Upper lobe of right lung (tissue), 1 donor: ENCODE measurements at places on chromosomes 7 and 10. TPM values are rescaled to one million over a fixed set of nuclear protein-coding genes. Genes with fewer than 3 reads are reported as not detected.

LIPF gene
- not detected for total RNA-seq

GRCh38 chr10:49744091-49744685 lies 17.9 kb downstream of the OGDHL start:
- DNase-seq, result no peak

CYP2C19 gene
- not detected for total RNA-seq

GRCh38 chr7:33832271-33832721 lies 73.0 kb upstream of the BMPER start:
- no peak for DNase-seq

DNA sequence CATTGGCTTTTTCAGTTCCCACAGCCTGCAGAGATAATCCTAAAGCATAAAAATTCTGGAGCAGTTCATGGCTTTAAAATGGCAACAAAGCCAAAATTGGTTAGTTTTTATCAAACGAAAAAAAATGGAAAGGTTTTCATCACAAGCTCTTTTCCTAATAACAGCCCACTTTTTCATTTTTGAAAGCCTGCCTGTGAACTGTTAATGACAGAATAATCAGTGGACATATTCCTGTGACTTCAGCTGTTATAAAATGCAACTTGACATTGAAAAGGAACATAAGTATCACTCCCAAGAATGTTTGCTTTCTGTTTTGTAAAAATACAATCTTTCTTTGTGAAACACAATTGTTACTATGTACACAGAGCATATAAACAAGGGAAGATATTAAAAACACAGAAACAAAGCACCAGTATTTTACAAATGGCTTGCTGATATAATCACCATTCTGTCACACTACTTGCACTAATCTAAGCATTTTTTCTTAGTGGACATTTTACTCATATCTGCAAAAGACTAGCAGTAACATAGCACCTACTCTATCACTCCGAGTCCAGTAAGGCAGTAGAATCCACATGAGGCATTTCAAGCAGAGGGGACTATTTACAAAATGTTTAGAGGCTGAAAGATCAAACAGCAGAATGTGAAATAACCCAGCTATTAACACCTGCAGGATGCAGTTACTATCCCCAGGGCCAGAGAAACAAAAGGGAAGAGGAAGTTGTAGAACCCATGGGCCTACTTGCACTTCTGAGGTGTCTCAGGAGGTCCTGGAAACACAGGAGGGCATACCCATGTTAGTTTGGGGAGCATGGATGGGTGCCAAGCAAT lies 26.4 kb downstream of the MACC1 start:
- DNase-seq, result no peak

GRCh38 chr10:88996927-88997326 lies 6.3 kb downstream of the FAS start:
- no peak for DNase-seq

GRCh38 chr10:126776168-126776567 lies 105.7 kb upstream of the C10orf90 start:
- DNase-seq, result no peak

DNA sequence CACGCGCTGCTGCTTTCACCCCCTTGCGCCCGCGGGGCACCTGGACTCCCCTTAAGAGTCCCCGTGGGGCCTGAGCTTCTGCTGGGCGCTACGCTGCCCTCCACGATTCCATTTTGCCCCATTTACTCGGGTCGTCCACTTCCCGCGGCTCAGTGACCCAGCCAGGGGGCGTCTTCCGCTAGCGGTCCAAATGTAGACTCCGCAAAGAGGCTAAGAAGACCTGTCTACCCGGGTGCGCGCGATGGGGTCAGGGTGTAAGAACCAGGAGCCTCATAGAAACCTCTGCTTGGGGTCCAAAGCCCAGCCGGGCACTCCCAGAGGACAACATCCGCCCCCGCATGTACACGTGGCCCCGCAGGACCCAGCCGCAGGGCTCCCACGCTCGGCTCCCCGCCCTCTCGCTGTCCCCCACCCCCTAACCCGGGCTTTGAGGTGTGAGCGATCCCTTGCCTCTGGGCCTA lies 5.2 kb upstream of the HMX2 start:
- DNase-seq, result no peak

DNA sequence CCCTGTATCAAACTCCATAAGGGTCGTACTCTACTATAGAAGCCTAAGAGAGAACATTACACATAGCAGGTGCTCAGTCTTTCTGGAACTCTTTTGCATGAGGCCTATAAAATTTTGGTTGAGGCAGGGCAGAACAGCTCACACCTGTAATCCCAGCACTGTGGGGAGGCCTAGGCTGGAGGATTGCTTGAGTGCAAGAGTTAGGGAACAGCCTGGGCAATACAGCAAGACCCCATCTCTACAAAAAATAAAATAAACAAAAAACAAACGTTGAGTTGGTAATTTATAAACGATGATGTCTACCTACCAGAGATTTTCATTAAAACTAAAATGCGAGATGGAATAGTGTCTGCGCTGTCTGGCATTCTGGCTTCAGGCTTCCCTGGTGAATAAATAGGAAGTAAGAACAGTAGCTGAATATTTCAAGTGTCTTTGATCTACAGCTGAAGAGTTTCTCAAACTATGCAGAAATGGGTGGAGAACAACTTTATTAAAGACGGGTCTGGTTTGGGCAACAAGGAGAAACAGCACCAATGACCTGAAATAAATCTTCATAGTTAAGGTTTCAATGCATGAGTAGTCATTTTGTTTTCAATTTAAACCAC lies 774 bp downstream of the PON2 start:
- no peak for DNase-seq

DNA sequence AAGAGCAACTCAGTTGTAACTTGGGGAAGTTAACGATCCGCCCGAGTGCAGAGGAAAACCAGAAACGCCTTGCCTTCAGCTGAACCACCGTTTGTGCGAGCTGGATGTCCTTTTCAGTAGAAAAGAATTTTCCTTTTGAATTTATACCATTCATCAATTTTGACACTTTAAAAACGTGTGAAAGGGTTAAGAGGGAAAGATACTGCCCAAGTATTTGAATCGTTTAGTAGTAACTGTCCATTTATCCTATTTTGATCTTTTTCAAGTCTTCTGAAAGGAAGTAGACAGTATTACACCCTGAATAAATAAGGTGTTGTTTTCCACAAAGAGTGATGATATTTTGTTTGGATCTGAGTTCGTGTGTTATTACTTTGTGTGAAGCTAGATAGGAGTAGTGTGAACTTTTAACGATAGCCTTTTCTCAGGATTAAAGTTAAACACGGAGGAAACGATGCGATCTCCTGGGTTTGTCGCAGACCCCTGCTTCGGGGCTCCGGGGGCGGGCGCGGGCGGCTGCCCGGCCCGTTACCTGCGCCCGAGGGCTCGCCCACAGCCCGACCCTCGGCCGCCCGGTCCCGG lies 830 bp upstream of the BMI1 start:
- DNase-seq, result no peak

ADAM8 gene
- total RNA-seq, result 20.3 TPM

DNA sequence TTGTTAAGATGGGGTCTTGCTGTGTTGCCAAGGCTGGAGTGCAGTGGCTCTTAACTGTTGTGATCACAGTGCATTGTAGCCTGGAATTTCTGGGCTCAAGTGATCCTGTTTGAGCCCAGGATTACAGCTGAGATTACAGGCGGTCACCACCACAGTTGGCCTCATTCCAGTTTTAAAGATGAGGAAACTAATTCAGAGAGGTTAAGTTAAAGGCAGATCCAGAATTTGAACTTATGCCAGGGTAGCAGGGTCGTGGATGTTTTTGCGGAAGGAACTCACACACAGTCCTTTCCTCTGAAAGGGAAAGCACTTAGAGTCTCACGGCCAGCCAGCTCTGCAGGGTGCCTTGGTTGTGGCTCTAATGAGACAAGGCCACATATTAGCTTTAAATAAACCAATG lies 84.7 kb downstream of the MMRN2 start:
- no peak for DNase-seq

- DNase-seq, result no peak
Measured at GRCh38 chr7:137834552-137834951, 12.2 kb downstream of the DGKI start.

GRCh38 chr7:29265208-29265923 lies 70.8 kb downstream of the CHN2 start:
- no peak for DNase-seq

KLF6 gene
- total RNA-seq, result 247 TPM

SEMA3D gene
- 13.6 TPM for total RNA-seq

- DNase-seq, result no peak
Measured at GRCh38 chr10:844552-844951, 87.0 kb downstream of the LARP4B start.

SAMD9 gene
- total RNA-seq, result 21.2 TPM

GRCh38 chr7:90957883-90958282 lies 306.4 kb upstream of the FZD1 start:
- no peak for DNase-seq

DNA sequence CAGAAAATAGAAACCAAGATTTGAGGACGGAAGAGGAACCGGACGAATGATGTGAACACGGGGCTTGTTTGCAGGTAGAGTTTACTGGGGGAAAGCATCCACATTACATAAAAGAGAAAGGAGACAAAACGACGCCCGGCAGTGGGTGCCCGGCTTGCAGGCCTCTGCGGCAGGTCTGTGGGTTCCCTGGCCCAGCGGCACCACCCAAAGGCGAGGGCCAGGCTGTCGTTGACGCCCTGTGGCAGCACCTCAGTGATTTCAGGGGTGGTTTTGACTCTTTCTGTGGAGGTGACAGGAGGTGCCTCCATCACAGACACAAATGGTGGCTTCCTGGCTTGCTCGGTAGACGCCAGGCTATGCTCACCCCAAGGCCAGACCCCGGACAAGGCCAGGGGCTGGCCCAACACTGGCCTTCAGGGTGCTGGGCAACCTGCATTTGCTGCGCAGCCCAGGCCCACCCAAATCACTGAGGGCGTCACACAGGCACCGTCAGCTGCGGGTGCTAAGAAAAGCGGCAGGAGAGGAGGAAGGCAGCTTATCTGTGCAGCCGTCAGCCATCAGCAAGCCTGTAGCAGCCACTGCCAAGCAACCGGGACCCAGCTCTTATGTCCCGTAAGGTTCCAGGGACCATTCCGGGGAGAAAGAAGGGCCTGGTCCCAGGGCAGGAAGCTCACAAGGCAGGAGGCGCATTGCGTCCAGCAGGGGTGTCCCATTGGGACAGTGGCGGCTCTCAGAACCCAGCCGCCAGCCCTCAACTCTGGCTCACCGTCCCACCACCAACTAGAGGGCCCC lies 230.3 kb downstream of the PTPRN2 start:
- DNase-seq, result no peak

DNA sequence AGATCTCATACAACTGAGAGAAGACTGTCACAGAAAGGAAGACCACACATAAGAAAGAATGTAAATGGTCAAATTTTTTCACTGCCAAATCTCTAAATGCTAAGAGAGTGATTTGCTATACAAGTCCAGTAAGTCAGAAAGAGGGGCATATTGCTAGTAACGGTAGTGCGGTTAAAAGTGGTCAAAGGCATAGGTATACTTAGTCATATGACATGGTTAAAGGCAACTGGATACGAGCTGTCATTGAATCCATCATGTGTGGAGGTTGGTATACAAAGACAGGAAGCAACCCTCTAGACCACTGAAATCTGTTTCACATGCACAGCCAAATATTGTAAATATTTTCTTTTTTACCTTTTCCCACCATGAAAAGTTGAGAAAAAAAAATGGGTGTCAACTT lies 4.8 kb downstream of the INHBA start:
- no peak for DNase-seq

VWDE gene
- 0.90 TPM for total RNA-seq

DNA sequence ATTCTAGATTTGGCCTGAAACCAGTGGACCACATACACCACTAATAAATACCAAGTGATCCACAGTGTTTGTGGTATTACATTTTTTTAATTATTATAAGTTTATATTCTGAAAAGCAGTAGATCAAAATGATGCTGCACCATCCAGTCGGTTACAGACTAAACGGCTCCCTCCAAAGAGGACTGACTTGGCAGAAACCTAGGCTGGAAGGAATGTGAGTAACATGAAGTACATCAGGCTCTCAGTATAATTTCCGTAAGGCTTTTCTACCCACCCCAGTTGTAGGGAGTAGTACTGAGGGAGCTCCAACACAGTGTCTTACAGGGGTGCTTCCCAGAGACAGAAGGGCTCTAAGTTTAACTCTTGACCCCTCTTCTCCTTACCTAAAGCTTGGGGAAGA lies 119.5 kb downstream of the TRRAP start:
- no peak for DNase-seq

DNA sequence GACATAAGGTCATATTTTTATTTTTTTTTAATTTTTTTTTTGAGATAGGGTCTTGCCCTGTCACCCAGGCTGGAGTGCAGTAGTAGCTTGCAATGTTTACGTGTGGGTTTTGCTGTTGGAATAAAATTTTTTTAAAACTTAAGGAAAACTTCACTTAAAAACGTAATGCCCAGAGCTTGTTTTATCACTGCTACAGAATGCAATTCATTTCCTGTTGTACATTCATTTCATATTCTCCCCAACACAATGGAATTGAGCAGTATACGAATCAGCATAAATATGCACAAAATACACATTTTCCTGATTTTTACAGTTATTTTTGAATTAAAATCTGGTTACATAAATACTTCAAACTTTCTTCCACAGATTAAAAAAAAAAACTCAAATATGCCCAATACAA lies 40.3 kb downstream of the RSU1 start:
- no peak for DNase-seq

DNA sequence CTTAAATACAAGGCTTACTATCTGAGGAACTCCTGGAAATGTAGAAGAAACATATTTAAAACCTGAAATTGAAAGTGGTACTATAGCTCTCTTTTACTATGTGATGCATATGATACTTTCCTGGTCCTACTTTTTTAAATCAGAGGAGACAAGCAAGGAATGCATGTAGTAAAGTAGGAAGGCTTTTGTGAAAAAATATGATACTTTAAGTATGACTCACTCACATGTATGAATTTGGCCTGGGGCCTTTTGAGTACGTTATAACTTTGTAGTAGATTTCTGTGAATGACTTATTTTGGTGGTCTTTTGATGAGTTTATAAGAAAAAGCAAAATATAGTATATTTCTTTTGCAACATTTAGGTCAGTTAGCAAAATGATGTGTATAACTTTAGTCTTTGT lies 53.8 kb downstream of the TAX1BP1 start:
- no peak for DNase-seq

ADGRA1 gene
- not detected for total RNA-seq

- no peak for DNase-seq
Measured at GRCh38 chr10:102815790-102816549, 21.2 kb downstream of the CYP17A1 start.

DNA sequence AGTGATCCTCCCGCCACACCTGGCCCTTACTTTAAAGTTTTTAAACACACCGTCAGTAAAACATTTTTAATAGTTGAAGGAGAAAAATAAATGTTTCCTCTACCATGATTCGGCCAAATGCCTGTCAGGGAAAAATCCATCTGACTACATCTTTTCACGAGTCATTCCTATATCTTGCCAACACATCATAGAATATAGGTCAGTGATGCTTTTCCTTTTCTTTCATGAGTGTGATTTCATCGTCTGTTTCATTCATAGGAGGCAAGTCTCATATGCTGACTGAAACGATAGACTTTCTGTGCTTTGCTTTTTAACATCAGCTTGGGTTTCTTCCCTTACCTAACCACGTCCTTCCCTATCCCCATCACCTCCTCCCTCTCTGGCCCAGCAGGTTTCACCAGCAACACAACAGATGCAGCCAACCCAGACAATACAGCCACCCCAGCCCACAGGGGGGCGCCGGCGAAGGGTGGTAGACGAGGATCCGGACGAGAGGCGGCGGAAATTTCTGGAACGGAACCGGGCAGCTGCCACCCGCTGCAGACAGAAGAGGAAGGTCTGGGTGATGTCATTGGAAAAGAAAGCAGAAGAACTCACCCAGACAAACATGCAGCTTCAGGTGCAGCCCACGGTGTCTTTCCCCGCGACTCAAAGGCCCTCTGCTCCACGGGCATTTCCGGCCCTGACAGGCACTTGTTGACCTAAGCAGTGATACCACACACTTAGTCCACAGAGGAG lies 149.2 kb downstream of the TRIL start:
- DNase-seq, result peak; percentile 66

CCL24 gene
- total RNA-seq, result 4.8 TPM
